ENCODE measurements at places on chromosomes 2 and 18. TPM values are rescaled to one million over a fixed set of nuclear protein-coding genes. Genes with fewer than 3 reads are reported as not detected.

RAB12 gene
- 60.9 TPM for total RNA-seq

SDC1 gene
- 268 TPM for total RNA-seq

BIN1 gene
- total RNA-seq: 7.9 TPM

IGFBP5 gene
- 3.0 TPM for total RNA-seq

CYP1B1 gene
- total RNA-seq: 6.3 TPM
